ENCODE measurements at places on chromosomes 2 and 18.

DNA sequence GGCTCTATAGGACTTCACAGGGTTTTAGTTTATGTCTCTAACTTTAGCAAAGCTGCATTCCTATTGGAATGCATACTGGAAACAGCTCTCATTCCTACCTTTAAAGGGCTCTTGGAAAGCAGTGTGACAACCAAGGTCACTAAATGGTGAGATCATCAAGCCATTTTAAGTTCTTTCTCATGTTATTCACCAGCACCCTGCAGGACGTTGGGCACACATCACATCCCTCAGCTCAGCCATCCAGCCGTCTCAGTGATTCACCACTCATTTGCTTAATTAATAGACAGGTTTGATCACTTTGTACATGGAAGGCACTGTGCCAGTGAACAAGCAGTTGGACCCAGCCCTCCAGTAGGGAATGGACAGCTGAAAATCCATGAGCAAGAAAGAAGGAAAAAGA, 32.2 kb upstream of the RBM44 start:
- no peaks in the 10 kb centered on the region for H3K36me3 ChIP-seq
- no peak overlapping the region for H3K27ac ChIP-seq
- H3K27me3 ChIP-seq: no peaks in the 10 kb centered on the region
- no peaks in the 10 kb centered on the region for H3K4me1 ChIP-seq
- DNase-seq: no peak
- no peak overlapping the region for H3K4me3 ChIP-seq

- no peak for DNase-seq
- no peak overlapping the region for H3K4me3 ChIP-seq
- H3K4me1 ChIP-seq: no peaks in the 10 kb centered on the region
- no peaks in the 10 kb centered on the region for H3K27me3 ChIP-seq
Measured at GRCh38 chr18:26911840-26912239, 46.3 kb upstream of the AQP4 start.

GRCh38 chr2:149422991-149423338, 92.6 kb downstream of the LYPD6 start:
- H3K4me3 ChIP-seq: no peak overlapping the region
- H3K36me3 ChIP-seq: no peaks in the 10 kb centered on the region
- H3K4me1 ChIP-seq: no peaks in the 10 kb centered on the region

DNA sequence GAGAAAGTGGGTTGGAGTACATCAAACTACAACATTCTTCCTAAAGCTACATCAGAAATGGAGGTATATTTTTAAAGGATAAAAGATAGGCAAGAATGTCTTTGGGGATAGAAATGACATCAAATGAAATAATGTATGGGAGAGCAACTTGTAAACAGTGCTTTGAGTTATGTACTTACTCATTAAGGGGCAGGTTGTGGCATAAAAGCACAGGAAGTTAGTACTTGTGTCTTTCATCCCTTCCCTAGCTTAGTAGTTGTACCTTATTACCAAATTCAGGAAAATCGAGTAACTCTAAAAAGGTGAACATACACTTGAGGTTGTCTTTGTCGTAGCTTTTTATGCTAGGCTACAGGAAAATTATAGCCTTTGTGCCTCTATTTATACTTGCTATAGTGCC, 28.9 kb downstream of the PPP1CB start:
- no peaks in the 10 kb centered on the region for H3K27me3 ChIP-seq
- peaks cover 53% of the 10 kb centered on the region for H3K36me3 ChIP-seq
- no peak overlapping the region for H3K4me3 ChIP-seq
- H3K4me1 ChIP-seq: no peaks in the 10 kb centered on the region
- no peak for DNase-seq

DNA sequence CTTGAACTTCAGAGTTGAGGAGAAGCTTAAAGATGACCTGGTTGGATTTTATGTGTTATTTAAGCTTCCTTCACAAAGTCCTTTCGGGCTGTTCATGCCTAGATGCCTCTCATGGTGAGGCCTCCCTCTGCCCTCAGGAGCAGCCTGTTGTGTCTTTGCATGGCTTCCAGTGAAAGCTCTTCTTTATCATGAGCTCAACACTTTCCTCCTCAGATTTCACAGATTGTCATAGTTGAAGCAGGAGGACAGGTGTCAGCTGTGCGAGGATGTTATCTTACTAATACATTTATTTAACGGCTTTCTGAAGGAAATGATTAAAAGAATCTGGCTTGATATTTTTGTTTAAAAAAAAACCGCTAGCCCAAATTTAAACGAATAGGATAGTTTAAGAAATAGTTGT, 48.8 kb upstream of the ITSN2 start:
- no peak for DNase-seq
- H3K27me3 ChIP-seq: peaks cover under 1% of the 10 kb centered on the region
- no peaks in the 10 kb centered on the region for H3K36me3 ChIP-seq
- H3K27ac ChIP-seq: no peak overlapping the region
- no peak overlapping the region for H3K4me3 ChIP-seq

GRCh38 chr2:25078170-25079049, 36.5 kb downstream of the EFR3B start:
- H3K27ac ChIP-seq: peak overlapping the region; percentile 28
- no peaks in the 10 kb centered on the region for H3K36me3 ChIP-seq
- DNase-seq: no peak
- H3K27me3 ChIP-seq: no peaks in the 10 kb centered on the region
- no peak overlapping the region for H3K4me3 ChIP-seq
- peaks cover 9% of the 10 kb centered on the region for H3K4me1 ChIP-seq

GRCh38 chr2:227939271-227940027, 68.0 kb downstream of the DAW1 start:
- no peaks in the 10 kb centered on the region for H3K4me1 ChIP-seq
- no peak overlapping the region for H3K4me3 ChIP-seq
- no peak overlapping the region for H3K27ac ChIP-seq

GRCh38 chr2:30710461-30710860, 96.8 kb downstream of the CAPN13 start:
- H3K36me3 ChIP-seq: no peaks in the 10 kb centered on the region
- DNase-seq: no peak
- H3K27ac ChIP-seq: no peak overlapping the region
